IPS DF 19.7 (cell line): ENCODE measurements at places on chromosomes 6 and 20.

DNA sequence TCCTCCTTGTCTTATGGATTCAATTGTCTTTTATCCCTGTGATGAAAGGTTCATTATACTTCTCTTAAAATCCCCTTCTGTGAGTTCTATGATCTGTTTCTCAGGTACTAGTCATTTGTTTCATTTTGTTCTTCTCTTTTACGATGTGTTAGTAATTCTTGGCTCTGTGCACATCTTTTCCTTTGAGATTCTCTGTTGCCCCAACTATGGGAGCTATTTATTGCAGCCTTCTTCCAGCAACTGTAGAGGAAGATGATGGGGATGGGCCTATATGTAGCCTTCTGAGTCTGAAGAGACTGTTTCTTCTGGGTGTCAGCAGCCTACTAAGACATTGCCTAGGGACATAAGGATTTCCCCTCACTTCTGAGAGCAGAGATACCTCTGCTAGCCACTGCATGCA lies 50.4 kb upstream of the TRERF1 start:
- no peak for DNase-seq

- DNase-seq = no peak
Measured at GRCh38 chr6:11200356-11200755, 32.1 kb downstream of the NEDD9 start.

DNA sequence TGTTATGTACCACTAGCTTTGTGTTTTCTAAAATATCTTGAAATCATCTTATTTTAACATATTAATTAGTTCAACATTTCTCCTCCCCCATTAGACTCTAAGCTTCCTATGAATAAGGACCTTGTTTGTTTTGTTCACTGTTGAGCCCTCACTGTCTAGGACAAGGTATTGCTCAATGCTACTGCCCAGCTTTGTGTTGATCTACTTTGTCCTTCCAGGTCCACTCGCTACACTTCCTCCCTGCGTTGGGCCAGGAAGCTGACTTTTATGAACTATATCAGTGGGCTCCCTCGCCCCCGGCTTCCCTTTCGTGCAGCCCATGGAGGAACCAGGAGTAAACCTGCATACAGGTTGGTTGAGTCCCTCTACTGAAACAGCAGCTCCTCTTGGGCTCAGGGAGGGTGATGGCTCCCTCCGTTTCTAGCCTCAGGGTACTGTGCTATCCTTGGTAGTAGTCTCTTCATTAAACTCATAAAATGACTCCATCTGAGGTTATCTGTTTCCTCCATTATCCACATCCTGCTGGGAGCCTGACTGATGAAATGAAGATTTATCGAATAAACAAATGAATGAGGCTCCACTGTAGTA lies 272.5 kb downstream of the CLIC5 start:
- DNase-seq = no peak

DNA sequence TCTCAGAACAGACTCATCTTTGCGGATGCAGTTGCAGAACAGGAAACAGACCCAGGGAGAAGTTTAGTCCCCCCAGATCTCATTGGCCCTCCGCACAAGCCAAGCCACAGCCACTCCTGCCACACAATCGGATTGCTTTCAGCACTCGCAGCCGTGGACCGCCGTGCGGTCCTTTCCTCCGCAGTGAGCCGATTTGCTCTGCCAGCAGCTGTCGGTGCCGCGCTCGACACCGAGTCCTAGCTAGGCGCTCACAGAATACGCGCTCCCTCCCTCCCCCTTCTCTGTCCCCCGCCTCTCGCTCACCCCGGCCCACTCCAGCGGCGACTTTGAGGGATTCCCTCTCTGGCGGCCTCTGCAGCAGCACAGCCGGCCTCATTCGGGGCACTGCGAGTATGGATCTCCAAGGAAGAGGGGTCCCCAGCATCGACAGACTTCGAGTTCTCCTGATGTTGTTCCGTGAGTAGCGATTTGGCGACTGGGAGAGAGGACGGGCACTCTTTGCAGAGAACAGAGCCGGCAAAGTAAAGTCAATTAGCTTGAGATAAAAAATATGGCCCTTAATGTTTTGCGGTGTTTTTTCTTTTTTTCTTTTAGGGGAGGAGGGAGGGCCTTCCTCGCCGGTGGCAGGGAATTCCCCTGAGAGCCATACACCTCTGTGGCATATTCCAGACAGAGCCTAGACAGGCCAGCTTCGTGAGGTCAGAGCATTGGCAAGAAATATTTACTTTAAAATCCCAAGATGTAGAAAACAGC lies at the start of gene LAMP5:
TSS of gene LAMP5 (plus strand) at position 130 of the 753 bp plus-strand sequence. CDS start at position 393, 263 bp downstream.
- no peak for DNase-seq

GRCh38 chr6:163459536-163459935 lies 45.0 kb downstream of the QKI start:
- no peak for DNase-seq

- DNase-seq = no peak
Measured at GRCh38 chr6:100347901-100348550, 116.7 kb downstream of the SIM1 start.

DNA sequence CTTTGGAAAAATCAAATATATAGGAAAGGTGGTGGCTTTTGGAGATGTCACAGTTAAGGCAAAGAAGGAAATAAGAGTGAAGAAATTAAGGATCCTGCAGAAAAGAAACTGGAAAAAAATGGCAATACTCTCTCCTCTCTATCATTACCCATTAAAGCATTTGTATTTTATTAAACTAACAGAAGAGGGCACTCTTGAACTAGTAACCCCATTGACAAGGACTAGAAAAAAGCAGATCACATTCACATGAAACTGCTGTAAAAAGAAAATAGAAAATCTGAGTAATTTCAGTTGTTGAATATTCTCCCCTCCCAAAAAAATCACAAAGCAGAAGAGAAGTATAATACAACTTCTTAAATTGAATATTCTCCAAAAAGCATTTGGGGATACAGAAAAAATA lies 104.1 kb upstream of the SLC35B3 start:
- no peak for DNase-seq
